ENCODE measurements at places on chromosomes 11 and 22. TPM values are rescaled to one million over a fixed set of nuclear protein-coding genes. Genes with fewer than 3 reads are reported as not detected.

OSBP gene
- 35.3 TPM for total RNA-seq

NLRP10 gene
- not detected for total RNA-seq

HEPN1 gene
- total RNA-seq, result not detected

AIFM3 gene
- 2.7 TPM for total RNA-seq

DNAJC4 gene
- total RNA-seq, result 41.0 TPM

DDTL gene
- total RNA-seq, result not detected

SORL1 gene
- total RNA-seq, result 36.3 TPM

POU2AF3 gene
- 0.64 TPM for total RNA-seq

SH3BP1 gene
- total RNA-seq, result 6.8 TPM

GRCh38 chr22:47238690-47239473 is 476.4 kb downstream of the TBC1D22A start:
- no peaks in the 10 kb centered on the region for H3K4me1 ChIP-seq
- no peak overlapping the region for H3K4me3 ChIP-seq
- H3K27ac ChIP-seq, result no peak overlapping the region
- peaks cover 3% of the 10 kb centered on the region for H3K27me3 ChIP-seq

DNA sequence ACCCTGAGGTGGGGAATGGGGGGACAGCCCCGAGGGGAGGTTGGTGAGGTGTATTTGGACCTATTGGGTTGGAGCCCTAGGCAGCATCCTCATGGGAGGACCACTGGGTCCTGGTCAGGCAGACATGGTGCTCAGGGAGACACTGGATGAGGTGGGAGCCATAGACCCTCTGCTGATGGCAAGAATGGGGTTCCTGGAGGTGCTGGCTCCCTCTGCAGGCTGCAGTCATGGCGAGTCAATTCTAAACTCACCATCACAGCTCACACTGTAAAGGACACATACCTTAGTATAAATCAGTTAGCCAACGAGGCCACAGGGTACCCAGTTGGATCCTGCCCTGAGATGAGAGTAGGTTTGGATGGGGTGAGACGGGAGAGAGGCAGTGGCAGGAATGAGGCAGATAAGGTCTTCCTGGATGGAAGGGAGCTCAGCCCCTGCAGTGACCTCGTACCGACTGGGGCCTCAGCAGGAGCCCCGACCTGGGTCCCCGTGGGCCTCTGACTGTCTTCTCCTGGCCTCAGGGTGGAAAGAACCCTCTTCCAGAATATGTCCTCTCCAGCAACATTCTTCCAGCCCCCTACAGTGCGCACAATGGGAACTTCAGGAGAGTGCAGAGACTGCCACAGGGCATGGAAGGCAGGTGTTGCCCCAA is 1.7 kb upstream of the GAB4 start:
- no peaks in the 10 kb centered on the region for H3K27me3 ChIP-seq
- H3K27ac ChIP-seq, result no peak overlapping the region
- H3K36me3 ChIP-seq, result no peaks in the 10 kb centered on the region
- no peaks in the 10 kb centered on the region for H3K4me1 ChIP-seq
- no peak for DNase-seq

- DNase-seq, result no peak
- H3K4me1 ChIP-seq, result peaks cover 6% of the 10 kb centered on the region
- no peak overlapping the region for H3K4me3 ChIP-seq
Observed at GRCh38 chr11:128911701-128912100, 20.5 kb downstream of the KCNJ5 start.

DNA sequence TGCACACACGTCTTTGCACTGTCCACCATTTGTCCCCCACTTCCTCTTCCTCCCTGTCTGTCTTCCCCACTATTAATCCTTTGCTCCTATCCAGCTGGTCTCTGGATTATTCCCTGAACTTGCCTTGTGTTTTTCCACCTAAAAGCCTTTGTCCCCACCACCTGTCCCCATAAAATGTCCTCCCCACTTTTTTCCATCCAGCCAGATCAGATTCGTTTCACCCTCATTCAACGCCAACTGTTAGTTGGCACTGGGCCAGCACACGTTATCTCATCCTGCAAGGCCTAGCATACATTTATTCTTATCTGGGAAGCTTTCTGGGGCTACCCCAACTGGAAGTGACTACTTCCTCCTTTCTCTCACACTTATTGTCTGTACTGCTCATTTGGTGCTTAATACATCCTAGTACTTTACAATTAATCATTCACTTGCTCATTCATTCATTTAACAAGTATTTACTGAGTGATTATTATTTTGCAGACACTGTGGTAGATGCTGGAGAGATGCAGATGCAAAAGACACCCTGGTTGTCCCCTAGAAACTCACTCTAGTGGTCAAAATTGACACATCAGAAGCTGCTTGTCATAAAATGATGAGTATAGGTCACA is 96.2 kb downstream of the RASSF10 start:
- H3K27me3 ChIP-seq, result 0 out of 2 replicates have a peak, but pooled peaks cover 2% of the 10 kb centered on the region
- no peak overlapping the region for H3K4me3 ChIP-seq
- no peaks in the 10 kb centered on the region for H3K4me1 ChIP-seq
- DNase-seq, result no peak
- no peaks in the 10 kb centered on the region for H3K36me3 ChIP-seq

GRCh38 chr11:68372625-68373024 is 60.2 kb downstream of the LRP5 start:
- H3K36me3 ChIP-seq, result no peaks in the 10 kb centered on the region
- H3K4me3 ChIP-seq, result no peak overlapping the region
- peaks cover 65% of the 10 kb centered on the region for H3K4me1 ChIP-seq
- peak overlapping the region; percentile 81 for H3K27ac ChIP-seq
- H3K27me3 ChIP-seq, result no peaks in the 10 kb centered on the region

DNA sequence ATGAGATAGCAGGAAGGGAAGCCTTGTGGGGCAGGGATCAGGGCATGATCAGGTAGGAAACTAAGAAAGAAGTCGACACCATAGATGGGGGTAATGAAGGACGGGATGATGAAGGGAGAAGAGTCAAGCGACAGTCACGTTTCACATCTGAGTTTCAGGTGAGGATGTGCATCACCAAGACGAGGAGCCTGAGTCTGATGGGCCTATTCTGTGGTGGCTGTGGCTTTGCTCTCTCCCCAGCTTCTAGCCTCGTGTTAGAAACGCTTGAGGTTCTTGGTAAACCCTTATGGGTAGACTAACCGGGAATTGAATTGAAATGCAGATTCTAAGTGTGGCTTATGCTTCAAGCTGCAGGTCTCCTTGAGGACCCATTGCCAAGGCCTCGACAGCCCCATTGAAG is 45.6 kb upstream of the LMO1 start:
- no peaks in the 10 kb centered on the region for H3K27me3 ChIP-seq
- no peak overlapping the region for H3K27ac ChIP-seq
- H3K4me1 ChIP-seq, result no peaks in the 10 kb centered on the region
- no peak overlapping the region for H3K4me3 ChIP-seq

DNA sequence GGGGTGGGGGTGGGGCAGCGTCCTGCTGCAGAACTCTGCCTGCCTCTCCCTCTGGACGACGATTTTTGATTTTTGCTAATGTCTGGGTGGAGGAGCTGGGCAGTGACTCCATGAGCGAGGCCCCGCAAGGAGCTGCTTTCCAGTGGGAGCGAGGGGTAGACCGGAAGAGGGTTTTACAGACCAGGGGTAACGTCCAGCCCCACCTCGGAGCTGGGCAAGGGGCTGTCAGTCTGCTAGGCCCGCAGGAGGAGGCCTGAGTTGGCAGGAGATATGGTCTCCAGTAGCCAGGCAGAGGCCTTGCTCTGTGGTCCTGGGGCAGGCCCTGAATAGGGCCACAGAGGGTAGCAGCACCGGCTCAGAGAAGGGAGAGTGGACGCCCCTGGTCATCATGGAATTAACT is 9.0 kb downstream of the MAPK8IP2 start:
- H3K27me3 ChIP-seq, result no peaks in the 10 kb centered on the region
- no peak overlapping the region for H3K27ac ChIP-seq
- DNase-seq, result no peak
- no peaks in the 10 kb centered on the region for H3K36me3 ChIP-seq
- H3K4me1 ChIP-seq, result peaks cover 7% of the 10 kb centered on the region

GRCh38 chr11:78391424-78391823 is 26.2 kb downstream of the GAB2 start:
- no peak overlapping the region for H3K27ac ChIP-seq
- no peak for DNase-seq
- no peak overlapping the region for H3K4me3 ChIP-seq
- no peaks in the 10 kb centered on the region for H3K27me3 ChIP-seq
- no peaks in the 10 kb centered on the region for H3K4me1 ChIP-seq

GRCh38 chr11:114605370-114605769 is 9.8 kb upstream of the NXPE4 start:
- no peak overlapping the region for H3K4me3 ChIP-seq
- no peaks in the 10 kb centered on the region for H3K36me3 ChIP-seq
- H3K27me3 ChIP-seq, result no peaks in the 10 kb centered on the region
- no peak for DNase-seq

GRCh38 chr11:56886455-56886854 is 102.3 kb upstream of the OR5AK2 start:
- H3K27ac ChIP-seq, result no peak overlapping the region
- no peaks in the 10 kb centered on the region for H3K4me1 ChIP-seq
- H3K4me3 ChIP-seq, result no peak overlapping the region
- no peaks in the 10 kb centered on the region for H3K36me3 ChIP-seq
- H3K27me3 ChIP-seq, result no peaks in the 10 kb centered on the region

DNA sequence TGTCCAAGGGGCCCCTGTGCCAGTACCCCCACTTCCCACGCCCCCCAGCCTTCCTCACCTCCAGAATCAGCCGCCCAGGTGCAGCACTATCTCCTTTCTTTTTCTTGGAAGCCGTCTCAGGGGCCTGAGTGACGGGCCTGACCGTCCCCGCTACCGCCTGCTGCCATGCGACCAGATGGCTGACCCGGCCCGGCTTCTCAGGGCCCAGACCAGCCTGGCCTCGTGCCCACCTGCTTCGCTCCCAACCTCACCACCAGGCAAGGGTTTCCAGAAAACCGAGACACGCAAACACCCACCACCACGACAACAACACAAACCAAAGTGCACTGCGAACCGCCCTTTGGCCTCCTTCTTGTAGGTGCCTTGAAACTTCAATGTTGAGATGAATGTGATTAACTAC is 39.1 kb downstream of the MACROD1 start:
- H3K4me1 ChIP-seq, result peaks cover 11% of the 10 kb centered on the region
- H3K27me3 ChIP-seq, result no peaks in the 10 kb centered on the region
- no peaks in the 10 kb centered on the region for H3K36me3 ChIP-seq
- H3K27ac ChIP-seq, result no peak overlapping the region
- DNase-seq, result no peak

DNA sequence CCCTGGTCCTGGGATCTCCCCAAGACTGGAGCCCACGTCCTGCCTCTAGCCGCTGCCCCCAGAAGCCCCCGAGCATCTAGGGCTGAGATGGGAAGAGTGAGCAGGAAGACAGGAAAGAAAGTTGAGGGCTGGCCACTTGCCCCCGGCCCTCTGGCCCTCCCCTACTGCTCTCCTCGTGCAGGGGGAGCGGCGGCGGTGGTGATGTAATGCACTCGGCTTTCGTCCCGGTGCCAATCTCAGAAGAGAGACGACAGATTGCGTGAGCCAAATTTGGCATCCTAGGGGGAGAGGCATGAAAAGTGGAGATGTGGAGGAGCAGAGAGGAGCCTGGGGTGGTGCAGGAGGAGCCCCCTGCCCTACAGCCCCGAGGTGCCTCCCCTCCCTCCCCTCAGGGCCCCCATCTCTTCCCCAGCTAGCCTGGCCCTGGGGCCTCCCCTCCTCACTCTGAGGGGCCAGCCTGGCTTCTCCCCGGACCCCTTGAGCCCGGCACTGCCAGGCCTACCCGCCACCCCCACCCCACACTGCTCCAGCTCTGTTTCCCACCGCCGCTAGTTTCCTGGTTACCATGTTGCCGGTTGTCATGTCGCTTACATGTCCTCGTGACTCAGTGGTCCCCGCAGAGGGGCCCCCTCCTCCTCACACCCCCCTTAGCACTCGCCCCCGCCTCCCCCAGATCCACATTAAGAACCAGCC is 2.5 kb downstream of the KCNJ4 start:
- no peak overlapping the region for H3K27ac ChIP-seq
- no peaks in the 10 kb centered on the region for H3K36me3 ChIP-seq
- H3K27me3 ChIP-seq, result no peaks in the 10 kb centered on the region
- DNase-seq, result no peak
- no peaks in the 10 kb centered on the region for H3K4me1 ChIP-seq
- no peak overlapping the region for H3K4me3 ChIP-seq

GRCh38 chr11:16032974-16033373 is 323.4 kb downstream of the SOX6 start:
- DNase-seq, result no peak
- no peaks in the 10 kb centered on the region for H3K36me3 ChIP-seq
- H3K27me3 ChIP-seq, result no peaks in the 10 kb centered on the region
- no peak overlapping the region for H3K4me3 ChIP-seq

DNA sequence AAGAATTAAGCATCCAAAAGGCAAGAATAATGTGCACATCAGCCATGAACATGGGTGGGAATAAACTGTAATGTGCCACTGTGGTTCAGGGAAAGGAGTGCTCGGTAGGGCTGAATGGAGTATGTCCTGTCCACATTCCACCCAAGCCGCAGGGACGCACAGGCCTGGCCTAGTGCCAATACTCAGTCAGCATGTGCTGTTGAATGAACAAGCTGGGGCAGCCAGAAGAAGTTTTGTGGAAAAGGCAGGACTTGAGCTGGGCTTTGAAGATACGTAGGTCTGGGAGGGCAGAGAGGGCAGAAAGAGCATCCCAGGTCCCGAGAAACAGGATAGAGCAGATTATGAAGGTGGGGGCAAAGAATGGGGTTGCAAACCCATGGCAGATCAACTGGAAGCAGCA is 60.0 kb upstream of the PLET1 start:
- peaks cover 2% of the 10 kb centered on the region for H3K27me3 ChIP-seq
- no peak overlapping the region for H3K27ac ChIP-seq

- no peak for DNase-seq
- no peak overlapping the region for H3K27ac ChIP-seq
- H3K27me3 ChIP-seq, result no peaks in the 10 kb centered on the region
- H3K4me1 ChIP-seq, result no peaks in the 10 kb centered on the region
Observed at GRCh38 chr11:100863080-100863581, 176.0 kb downstream of the ARHGAP42 start.

DNA sequence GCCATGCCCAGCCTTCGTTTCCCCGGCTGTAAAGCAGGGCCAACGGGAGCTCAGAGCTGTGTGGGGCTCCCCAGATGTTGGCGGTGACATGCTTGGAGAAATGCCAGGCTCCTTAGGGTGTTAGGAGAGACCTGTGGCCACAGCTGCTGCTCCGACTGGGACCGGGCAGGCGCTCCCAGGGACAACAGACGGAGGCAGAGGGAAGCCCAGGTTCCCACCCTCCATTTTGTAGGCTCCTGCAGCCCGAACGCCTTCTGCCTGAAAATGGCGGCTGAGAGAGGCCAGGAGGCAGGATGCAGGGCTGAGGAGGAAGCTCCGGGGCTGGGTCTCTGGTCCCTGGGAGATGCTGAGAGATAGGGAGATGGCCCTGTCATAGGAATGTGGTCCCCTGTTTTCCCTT is 10.0 kb downstream of the CD6 start:
- H3K4me1 ChIP-seq, result no peaks in the 10 kb centered on the region
- no peaks in the 10 kb centered on the region for H3K27me3 ChIP-seq
- no peak overlapping the region for H3K27ac ChIP-seq
- H3K4me3 ChIP-seq, result no peak overlapping the region
- no peaks in the 10 kb centered on the region for H3K36me3 ChIP-seq

DNA sequence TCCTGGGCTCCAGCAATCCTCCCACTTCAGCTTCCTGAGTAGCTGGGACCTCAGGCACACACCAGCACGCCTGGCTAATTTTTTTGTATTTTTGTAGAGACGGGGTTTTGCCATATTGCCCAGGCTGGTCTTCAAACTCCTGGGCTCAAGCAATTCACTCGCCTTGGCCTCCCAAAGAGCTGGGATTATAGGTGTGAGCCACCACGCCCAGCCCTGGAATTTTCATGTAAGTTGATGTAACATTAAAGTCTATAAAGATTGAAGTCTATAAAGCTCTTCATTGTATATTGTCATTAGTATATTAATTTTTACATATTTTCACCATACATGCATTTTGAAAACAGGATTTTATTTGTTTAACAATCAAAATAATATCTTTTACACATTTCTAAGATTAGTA is 12.5 kb upstream of the DDX17 start:
- no peak overlapping the region for H3K4me3 ChIP-seq
- H3K27ac ChIP-seq, result no peak overlapping the region
- H3K36me3 ChIP-seq, result no peaks in the 10 kb centered on the region
- H3K27me3 ChIP-seq, result no peaks in the 10 kb centered on the region
- H3K4me1 ChIP-seq, result no peaks in the 10 kb centered on the region

All from Panc1 (cell line).